ENCODE measurements at places on chromosomes 1 and 21.

DNA sequence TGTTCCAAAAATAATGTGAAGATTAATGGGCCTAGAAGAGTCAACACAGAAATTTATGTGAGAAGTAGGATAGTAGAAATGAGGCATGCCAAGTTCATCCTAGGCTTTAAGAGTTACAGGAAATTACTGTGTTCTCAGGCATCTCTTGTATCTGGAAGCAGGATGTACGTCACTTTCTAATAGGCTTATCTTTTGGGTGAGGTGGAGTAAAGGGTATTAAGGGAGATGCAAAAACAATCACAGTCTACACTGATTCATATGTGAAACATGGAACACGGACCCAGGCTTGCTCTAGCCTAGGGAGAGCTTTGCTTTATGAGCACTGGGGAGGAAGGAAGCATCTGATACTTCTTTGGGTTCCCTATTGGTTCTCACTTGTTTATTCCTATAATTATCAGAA lies 84.5 kb upstream of the RGS4 start:
- no peak overlapping the region for H3K27ac ChIP-seq
- DNase-seq, result no peak
- H3K4me3 ChIP-seq, result no peak overlapping the region
- no peaks in the 10 kb centered on the region for H3K36me3 ChIP-seq

DNA sequence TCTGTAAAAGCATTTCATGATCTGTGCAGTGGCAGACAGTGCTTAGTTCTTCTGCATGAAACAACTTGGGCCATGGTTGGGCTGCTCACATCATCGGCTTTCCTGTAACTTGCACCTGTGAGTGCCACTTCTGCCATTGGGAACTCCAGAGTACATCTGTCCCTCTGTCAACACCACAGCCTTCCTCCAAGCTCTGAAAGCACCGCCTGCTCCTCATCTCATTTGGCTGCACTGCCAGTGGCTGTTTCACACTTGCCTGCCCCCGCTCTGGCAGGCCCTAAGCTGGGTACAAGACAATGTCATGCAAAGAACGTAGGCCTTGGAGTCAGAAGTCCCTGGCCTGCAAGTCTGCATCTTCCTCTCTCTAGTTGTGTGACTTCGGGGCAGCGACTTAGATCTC lies 46.4 kb downstream of the DDX20 start:
- DNase-seq, result no peak
- H3K4me3 ChIP-seq, result no peak overlapping the region
- H3K27me3 ChIP-seq, result peaks cover 3% of the 10 kb centered on the region
- no peaks in the 10 kb centered on the region for H3K4me1 ChIP-seq
- no peak overlapping the region for H3K27ac ChIP-seq

- no peaks in the 10 kb centered on the region for H3K4me1 ChIP-seq
- DNase-seq, result no peak
- no peak overlapping the region for H3K27ac ChIP-seq
- no peaks in the 10 kb centered on the region for H3K27me3 ChIP-seq
- no peak overlapping the region for H3K4me3 ChIP-seq
These were observed 1183.7 kb upstream of the PRMT6 start for GRCh38 chr1:105872817-105873216.

- peaks cover 2% of the 10 kb centered on the region for H3K27me3 ChIP-seq
- DNase-seq, result no peak
- no peak overlapping the region for H3K27ac ChIP-seq
- H3K4me1 ChIP-seq, result no peaks in the 10 kb centered on the region
- H3K36me3 ChIP-seq, result no peaks in the 10 kb centered on the region
These were observed 160.9 kb downstream of the PTPRU start for GRCh38 chr1:29397256-29397590.

DNA sequence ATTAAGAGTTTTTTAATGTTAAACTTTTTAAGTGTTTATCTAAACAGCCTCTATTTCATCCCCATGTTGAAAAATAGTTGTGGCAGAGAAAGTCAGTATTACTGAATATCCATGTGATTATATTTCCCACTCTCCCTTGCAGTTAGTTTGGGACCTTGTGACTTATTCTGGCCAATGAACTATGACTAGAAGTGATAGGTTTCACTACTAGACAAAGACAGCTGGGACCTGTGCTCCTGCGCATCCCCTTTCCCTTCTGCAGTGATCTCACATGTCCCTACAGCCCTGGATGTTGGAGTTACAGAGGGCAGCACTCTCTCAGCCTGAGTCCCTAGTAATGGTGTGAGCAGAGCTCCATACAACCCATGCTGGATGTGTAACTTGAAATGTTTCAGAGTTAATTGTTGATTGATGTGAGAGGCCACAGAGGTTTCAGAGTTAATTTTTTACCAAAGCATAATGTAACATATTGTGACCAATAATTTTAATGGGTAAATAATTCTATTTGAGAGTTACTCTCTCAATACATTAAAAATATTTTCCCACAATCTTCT lies 18.7 kb upstream of the SAMD13 start:
- H3K4me3 ChIP-seq, result no peak overlapping the region
- peaks cover 35% of the 10 kb centered on the region for H3K36me3 ChIP-seq
- peaks cover 36% of the 10 kb centered on the region for H3K4me1 ChIP-seq
- H3K27me3 ChIP-seq, result no peaks in the 10 kb centered on the region

DNA sequence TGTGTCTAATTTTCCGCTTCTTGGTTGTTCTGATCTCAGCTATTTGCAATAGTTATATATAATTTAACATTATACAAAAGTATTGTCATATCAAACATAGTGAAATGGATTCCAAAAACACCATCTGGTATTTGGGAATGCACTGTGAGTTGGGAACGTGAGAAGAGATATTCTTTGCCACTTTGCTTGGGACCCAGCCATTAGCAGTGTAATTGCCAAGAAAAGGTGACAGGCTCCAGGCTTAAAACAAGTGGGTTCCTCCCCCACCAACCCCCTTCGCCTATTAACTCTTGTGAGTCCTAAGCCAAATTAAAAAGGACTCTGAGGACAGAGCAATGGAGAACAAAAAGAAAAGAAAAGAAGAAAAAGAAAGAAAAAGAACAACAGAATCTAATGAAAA lies 186.7 kb upstream of the NFIA start:
- peaks cover 17% of the 10 kb centered on the region for H3K27me3 ChIP-seq
- H3K4me1 ChIP-seq, result peaks cover 24% of the 10 kb centered on the region
- no peak overlapping the region for H3K27ac ChIP-seq
- H3K36me3 ChIP-seq, result no peaks in the 10 kb centered on the region
- DNase-seq, result no peak
- no peak overlapping the region for H3K4me3 ChIP-seq

- H3K4me3 ChIP-seq, result no peak overlapping the region
- peaks cover 11% of the 10 kb centered on the region for H3K36me3 ChIP-seq
- no peak for DNase-seq
- no peak overlapping the region for H3K27ac ChIP-seq
- no peaks in the 10 kb centered on the region for H3K27me3 ChIP-seq
These were observed 13.6 kb upstream of the PRDM15 start for GRCh38 chr21:41892726-41893125.

DNA sequence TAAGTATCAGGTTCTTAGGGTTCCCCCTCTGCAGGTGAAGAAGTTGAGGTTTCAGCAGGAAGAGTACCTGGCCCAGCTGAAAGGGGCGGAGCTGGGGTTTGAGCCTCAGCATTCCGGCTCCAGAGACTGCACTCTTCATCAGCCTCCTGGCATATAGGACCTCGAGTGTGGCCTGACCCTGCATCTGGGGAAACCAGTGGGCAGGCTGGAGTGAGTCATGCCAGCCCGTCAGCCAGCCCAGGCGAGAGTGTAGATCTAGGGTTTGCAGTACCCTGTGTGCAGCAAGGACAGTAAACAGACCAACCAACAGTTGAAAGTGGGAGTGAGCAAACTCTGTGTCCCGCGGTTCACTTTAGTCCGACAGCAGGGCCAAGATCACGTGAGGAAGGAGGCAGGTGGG lies 14.1 kb downstream of the MFSD2A start:
- DNase-seq, result no peak
- H3K27ac ChIP-seq, result no peak overlapping the region
- no peaks in the 10 kb centered on the region for H3K36me3 ChIP-seq
- no peaks in the 10 kb centered on the region for H3K4me1 ChIP-seq
- no peaks in the 10 kb centered on the region for H3K27me3 ChIP-seq

- no peak overlapping the region for H3K27ac ChIP-seq
- H3K36me3 ChIP-seq, result no peaks in the 10 kb centered on the region
- H3K27me3 ChIP-seq, result peaks cover 29% of the 10 kb centered on the region
- no peak overlapping the region for H3K4me3 ChIP-seq
- no peak for DNase-seq
These were observed 161.3 kb downstream of the TSEN15 start for GRCh38 chr1:184212649-184213314.

- H3K27ac ChIP-seq, result peak overlapping the region; percentile 47
- no peak for DNase-seq
- H3K4me1 ChIP-seq, result peaks cover 22% of the 10 kb centered on the region
- H3K4me3 ChIP-seq, result peak overlapping the region; percentile 92
These were observed 871 bp upstream of the PSMA5 start for GRCh38 chr1:109427171-109427467.

GRCh38 chr1:109975718-109976117 lies 8.8 kb upstream of the AHCYL1 start:
- H3K4me1 ChIP-seq, result peaks cover 5% of the 10 kb centered on the region
- H3K27me3 ChIP-seq, result no peaks in the 10 kb centered on the region
- no peak overlapping the region for H3K27ac ChIP-seq
- H3K36me3 ChIP-seq, result no peaks in the 10 kb centered on the region

DNA sequence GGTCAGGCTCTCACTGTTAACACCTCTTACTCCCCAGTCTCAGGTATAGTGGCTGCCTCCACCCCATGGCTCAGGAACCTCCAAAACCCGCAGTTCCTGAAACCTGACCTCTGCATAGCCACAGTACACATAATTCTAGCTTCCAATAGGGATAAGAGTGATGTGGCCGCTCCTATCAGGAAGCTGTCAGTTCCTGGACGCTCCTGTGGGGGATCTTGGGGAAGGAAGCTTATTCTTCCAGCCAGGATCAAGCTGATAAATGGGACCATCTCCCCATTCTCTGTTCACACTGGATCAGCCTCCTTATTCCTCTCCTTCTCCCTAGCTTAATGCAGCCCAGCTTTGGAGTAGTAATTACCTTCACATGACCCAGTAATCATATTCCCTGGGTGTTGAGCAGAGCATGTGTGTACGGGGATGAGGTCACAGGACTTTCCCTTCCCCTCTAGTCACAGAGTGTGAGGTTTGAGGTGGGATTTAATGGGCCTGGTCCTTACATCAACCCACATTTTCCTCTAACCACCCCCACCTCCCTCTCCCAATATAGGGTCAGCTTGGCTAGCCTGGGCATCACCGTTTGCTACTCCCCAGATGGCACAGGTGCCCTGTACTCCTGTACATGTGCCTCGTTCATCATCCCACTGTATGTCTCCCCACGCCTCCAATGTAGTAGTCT lies 7.0 kb upstream of the POU3F1 start:
- no peaks in the 10 kb centered on the region for H3K4me1 ChIP-seq
- no peak for DNase-seq
- H3K4me3 ChIP-seq, result no peak overlapping the region
- H3K27ac ChIP-seq, result no peak overlapping the region

DNA sequence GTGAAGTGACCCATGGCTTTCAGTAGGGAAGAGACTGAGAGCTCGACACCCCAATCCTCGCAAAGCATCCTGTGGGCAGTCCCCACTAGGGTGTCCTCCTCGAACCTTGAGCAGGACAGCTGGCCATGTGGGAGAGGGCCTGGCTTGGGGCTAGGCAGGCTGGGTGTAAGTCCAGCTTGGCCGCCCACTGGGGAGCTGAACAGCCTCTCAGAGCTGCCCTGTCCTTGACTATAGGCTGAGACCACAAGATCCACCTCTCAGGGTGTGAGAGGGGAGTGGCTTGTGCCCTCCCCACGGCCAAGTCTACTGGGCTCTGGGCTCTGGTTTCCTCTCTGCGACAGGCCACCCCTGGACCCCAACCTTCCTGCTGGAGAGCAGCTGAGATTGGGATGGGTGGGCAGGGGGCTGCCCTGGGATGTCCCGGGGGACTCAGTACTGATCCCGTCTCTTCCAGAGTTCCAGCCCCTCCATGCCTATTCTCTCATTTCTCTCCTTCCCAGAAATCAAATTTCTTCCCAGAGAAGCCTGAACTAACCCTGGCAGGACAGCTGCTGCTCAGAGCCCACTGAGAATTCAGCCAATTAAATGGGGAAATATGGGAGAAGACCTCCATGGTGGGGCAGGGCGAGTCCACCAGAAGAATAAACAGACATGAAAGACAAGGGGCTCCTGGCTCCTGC lies 282.9 kb downstream of the PTPRU start:
- H3K27me3 ChIP-seq, result peaks cover 7% of the 10 kb centered on the region
- H3K27ac ChIP-seq, result no peak overlapping the region
- DNase-seq, result peak; percentile 4
- no peak overlapping the region for H3K4me3 ChIP-seq

DNA sequence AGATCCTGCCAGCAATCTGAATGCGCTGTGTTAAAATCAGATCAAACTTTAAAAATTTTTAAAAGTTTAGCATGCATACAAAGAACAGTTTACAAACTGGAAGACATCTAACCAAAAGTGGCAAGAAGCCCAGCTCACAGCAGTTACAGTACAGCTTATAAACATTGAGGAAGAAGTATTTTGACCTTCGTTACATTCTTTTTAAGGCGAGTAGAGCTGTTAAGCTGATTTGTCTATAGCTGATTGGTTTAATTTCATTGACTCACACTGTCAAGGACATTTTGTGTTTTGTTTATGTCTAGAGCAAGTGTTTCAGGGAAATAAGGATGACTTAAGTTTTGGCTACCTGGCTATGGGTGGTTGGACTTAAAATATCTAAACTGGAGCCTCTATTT lies 3.0 kb upstream of the PGM1 start:
- H3K27ac ChIP-seq, result no peak overlapping the region
- H3K27me3 ChIP-seq, result peaks cover 2% of the 10 kb centered on the region
- DNase-seq, result no peak
- no peaks in the 10 kb centered on the region for H3K4me1 ChIP-seq

DNA sequence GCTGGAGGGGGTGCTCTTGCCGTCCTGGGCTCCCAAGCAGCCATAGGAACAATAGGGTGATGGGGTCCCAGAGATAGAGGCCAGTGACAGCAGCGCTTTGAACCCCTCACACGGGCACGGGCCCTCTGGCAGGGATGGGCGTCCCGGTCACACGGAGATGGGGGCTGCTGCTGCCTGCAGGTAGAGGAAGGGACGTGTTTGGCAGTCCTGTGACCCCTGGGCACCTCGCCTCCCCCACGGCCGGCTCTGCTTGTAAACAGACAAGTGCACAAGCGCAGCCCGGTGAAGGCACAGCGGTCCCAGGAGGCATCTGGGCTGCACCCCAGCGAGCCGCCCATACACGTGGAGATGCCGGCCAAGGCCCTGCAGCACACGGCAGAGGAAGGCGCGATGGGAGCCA lies 36.5 kb upstream of the PDE9A start:
- no peak overlapping the region for H3K4me3 ChIP-seq
- H3K27me3 ChIP-seq, result peaks cover 22% of the 10 kb centered on the region
- no peaks in the 10 kb centered on the region for H3K36me3 ChIP-seq
- peaks cover 4% of the 10 kb centered on the region for H3K4me1 ChIP-seq
- DNase-seq, result no peak

- H3K4me1 ChIP-seq, result peaks cover 11% of the 10 kb centered on the region
- DNase-seq, result no peak
- H3K4me3 ChIP-seq, result no peak overlapping the region
- H3K27me3 ChIP-seq, result no peaks in the 10 kb centered on the region
- H3K36me3 ChIP-seq, result no peaks in the 10 kb centered on the region
- H3K27ac ChIP-seq, result no peak overlapping the region
These were observed 146.0 kb downstream of the MAGI3 start for GRCh38 chr1:113536182-113536780.

- H3K4me1 ChIP-seq, result peaks cover 6% of the 10 kb centered on the region
- H3K27ac ChIP-seq, result no peak overlapping the region
- no peaks in the 10 kb centered on the region for H3K36me3 ChIP-seq
- H3K4me3 ChIP-seq, result no peak overlapping the region
- DNase-seq, result no peak
These were observed 26.3 kb upstream of the TINAGL1 start for GRCh38 chr1:31549809-31550620.

- no peaks in the 10 kb centered on the region for H3K4me1 ChIP-seq
- no peak overlapping the region for H3K27ac ChIP-seq
- H3K4me3 ChIP-seq, result no peak overlapping the region
- no peak for DNase-seq
- H3K27me3 ChIP-seq, result peaks cover 4% of the 10 kb centered on the region
These were observed 75.8 kb downstream of the ST3GAL3 start for GRCh38 chr1:43783096-43783670.

Data from progenitor cell of endocrine pancreas (in vitro differentiated cells).